ENCODE measurements at places on chromosomes 13 and 19.

DNA sequence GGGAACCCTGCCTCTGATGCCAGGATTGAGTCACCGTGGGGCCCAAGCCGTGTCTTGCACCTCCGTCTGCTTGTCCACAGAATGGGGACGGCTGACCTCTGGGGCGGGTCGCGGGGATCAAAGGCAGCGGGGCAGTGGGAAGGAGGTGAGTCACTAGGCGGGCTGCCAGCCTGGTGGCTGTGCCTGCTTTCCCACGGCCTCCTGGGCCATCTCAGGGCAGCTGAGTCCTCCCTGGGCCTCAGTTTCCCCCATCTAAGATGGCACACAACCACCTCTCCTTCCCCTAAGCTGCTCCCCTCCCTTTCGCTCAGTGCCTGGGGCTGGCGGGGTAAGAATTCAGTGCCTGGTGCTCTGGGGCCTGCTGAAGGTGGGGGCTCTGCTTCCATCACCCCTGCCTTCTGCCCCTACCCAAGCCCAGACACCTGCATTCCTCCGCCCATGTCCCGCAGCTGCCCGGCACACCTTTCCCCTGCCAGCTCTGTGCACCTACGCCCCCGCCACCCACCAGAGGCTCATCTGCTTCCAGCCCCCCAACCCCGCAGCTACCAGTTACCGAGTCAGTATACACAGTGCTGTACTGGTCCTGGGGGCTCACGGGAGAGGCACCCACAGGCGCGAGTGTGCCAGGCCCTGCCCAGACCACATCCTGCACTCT, 3.5 kb downstream of the MKNK2 start:
- no peak for DNase-seq

DNA sequence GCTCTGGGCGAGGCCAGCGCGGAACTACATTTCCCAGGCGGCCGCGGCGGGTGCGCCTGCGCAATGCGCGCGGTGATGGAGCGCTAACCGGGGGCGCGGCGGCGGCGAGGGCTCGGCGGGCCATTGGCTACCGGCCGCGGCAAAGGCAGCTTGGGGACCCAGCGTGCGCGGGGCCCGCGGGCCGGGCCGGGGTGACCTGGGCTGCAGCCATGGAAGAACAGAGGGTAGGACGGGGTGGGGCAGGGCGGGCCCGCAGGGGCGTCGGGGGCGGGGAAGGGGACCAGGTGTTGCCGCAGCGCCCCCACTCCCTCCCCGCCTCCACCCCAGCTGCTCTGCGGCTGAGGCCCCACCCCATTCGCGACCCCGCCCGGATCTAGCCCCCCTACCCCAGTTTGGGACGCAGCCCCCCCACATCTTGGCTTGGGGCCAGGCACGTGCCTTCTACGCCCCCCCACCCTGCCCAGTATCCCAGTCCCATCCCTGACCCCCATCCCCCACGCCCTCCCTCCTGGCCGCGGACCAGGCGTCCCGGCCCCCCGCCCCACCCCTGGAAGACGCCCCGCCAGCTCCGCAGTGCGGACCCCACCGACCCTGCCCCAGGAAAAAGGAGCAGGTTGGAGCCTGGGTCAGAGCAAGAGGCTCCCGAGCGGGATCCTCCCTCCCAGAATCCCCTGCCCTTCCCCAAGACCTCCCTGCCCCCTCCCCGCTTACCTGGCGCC, at the start of gene FSD1:
Gene FSD1, plus strand, starts transcription at position 61 of the 719 bp plus-strand sequence. Its CDS starts 149 bp downstream, at position 210.
- peak; percentile 89 for DNase-seq

DNA sequence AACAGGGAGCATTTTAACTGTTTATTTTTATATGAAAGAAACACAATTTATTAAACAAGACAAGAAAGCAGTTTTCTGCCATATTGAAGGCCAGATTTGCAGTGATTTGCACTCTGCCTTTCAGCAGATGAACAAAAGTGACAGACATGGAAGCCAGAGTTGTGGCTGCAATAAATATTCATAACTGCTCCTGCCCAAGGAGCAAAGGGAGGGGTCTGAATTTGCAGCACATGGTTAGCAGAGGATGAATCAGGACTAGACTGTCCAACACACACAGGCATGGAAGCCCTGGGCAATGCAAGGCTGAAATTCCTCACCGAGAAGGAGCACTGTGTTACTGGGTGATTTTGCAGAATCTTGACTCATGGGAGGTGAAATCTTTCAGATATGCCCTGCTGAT, 418.2 kb downstream of the DCT start:
- no peak for DNase-seq

GRCh38 chr13:110403315-110403714, 96.2 kb downstream of the COL4A2 start:
- no peak for DNase-seq

- DNase-seq: peak; percentile 88
Observed at GRCh38 chr19:18588611-18589379, at the start of gene REX1BD. Gene REX1BD (plus strand): TSS chr19:18588798. CDS start chr19:18588802, 4 bp downstream.

GRCh38 chr13:44756276-44756810, 180.2 kb upstream of the TSC22D1 start:
- no peak for DNase-seq

GRCh38 chr13:33194820-33195692, 90.5 kb downstream of the STARD13 start:
- DNase-seq: no peak

DNA sequence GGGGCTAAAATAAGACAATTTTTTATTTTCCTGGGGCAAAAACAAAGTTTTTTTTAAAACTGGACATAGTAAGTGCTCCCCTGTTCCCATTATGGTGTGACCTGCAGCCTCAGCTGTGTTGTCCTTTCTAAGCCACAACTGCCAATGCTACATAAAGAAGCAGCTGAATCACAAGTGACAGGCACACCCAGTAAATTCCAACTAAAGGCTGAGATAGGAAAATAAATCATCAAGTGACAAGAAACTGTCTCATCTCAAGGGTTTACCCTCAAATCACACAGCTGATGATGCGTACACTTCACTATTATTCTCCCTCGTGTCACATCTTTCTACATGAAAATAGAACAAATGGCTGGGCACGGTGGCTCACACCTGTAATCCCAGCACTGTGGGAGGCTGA, 28.7 kb downstream of the STK24 start:
- no peak for DNase-seq

DNA sequence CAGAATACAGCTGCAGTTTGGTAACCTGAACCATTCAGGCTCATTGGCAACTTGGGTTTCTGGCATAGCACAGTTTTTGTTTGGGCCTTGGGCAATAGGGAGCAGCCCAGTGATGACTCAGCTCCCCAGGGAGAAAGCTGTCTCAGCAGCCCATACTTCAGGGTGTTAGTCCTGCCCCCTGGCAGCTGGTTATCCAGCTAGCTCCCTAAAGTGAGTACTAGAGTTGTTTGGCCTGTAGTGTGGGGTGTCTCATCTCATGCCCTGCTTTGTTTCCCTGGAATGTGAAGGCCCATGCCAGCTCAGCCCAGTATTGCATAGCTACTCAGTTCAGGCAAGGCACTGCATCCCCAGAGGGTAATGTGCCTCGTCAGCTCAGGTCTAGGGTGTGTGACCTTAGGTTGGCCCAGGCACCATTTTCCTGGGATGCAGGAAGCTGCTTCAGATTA, 18.2 kb upstream of the ZNF543 start:
- DNase-seq: no peak

GRCh38 chr13:100859861-100860260, 185.3 kb upstream of the TMTC4 start:
- DNase-seq: no peak

GRCh38 chr13:50742968-50743367, 100.5 kb downstream of the DLEU7 start:
- DNase-seq: no peak

DNA sequence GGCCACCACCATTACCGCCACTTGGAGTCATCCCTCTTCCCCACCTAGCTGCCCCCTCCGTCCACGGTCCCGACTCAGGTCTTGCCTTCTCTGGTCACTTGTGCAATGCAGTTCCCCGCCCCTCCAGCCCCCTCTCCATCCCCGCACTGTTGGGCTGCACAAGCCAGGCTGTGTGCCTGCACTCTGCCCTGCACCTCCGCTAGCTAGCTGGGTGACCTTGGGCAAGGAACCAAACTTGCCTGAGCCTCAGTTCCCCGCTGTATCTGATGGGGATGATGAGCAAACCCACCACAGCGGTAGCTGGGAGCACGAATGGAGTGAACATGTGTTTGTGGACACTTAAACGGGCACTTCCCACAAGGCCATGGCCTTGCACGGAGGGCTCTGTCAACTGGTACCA, 5.6 kb upstream of the TMEM147 start:
- no peak for DNase-seq

GRCh38 chr19:51098365-51099046, 9.7 kb downstream of the CTU1 start:
- DNase-seq: peak; percentile 58

GRCh38 chr19:9406798-9407352, 28.5 kb downstream of the ZNF266 start:
- peak; percentile 57 for DNase-seq

GRCh38 chr19:51861870-51862622, 25.7 kb downstream of the ZNF577 start:
- DNase-seq: no peak

DNA sequence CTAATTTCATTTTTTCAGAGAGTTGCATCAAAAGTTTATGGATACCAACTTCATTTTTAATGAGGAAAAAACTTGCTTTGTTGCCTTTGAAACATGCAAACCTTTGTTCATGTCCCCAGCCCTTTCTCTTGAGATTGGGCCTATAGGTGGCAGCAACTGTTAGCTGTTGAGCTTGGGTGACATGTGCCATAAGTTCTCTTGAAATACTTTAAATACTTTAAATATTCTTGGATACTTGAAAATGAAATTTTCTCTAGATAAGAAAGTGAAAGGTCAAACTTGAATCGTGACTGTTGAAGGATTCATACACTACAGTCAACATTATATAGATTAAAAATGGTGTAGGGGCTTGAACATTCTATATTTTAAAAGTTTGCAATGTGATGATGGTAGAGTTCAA, 294.9 kb downstream of the NDFIP2 start:
- DNase-seq: no peak

DNA sequence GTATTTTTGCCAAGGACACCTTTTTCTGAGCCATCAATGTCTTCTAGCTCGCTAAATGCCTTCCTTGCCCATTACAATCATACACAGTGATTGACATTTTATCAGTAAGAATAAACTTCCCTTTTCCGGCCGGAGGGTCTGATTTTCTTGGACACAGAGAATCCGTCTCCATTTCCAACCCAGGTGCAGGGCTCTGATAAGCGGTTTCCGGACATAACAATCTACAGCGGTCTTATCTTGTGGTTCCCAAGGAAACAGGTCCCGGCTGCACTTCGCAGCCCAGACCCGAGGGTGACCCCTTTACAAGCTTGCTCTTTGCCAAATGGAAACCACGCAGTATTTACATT, 5.1 kb upstream of the ZNF77 start:
- DNase-seq: no peak

DNA sequence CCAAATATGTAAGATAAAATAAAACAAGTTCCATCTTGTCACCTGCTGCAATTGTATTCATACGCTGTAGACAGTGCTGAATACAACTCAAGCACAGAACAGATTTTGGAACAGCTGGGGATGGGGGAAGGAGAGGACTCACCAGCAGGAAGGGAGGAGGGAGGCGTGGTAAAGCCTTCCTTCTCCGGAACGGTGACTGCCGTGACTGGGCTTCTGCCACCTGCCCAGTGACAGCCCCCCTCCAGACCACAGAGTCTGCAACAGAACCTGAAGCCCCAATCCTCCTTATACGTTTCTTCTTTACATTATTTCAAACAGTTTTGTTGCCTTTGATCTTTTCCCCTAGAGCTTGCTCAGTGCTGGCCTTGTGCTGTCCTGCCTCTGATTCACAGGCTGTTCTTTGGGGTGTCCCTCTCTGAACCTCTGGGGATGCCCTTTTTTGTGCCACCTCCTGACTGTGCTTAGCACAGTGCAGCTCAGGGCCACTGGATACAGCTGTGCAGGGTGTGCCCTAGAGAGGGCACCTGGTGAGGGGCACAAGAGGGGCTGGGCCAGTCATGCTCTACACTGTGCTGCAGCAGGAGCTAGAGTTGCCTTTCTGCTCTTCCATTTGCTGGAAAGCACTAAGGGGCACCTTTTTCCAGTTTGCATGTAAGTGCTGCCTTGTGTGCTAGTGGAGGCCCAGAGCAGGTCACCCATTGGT, 213.0 kb downstream of the ZIC5 start:
- no peak for DNase-seq

DNA sequence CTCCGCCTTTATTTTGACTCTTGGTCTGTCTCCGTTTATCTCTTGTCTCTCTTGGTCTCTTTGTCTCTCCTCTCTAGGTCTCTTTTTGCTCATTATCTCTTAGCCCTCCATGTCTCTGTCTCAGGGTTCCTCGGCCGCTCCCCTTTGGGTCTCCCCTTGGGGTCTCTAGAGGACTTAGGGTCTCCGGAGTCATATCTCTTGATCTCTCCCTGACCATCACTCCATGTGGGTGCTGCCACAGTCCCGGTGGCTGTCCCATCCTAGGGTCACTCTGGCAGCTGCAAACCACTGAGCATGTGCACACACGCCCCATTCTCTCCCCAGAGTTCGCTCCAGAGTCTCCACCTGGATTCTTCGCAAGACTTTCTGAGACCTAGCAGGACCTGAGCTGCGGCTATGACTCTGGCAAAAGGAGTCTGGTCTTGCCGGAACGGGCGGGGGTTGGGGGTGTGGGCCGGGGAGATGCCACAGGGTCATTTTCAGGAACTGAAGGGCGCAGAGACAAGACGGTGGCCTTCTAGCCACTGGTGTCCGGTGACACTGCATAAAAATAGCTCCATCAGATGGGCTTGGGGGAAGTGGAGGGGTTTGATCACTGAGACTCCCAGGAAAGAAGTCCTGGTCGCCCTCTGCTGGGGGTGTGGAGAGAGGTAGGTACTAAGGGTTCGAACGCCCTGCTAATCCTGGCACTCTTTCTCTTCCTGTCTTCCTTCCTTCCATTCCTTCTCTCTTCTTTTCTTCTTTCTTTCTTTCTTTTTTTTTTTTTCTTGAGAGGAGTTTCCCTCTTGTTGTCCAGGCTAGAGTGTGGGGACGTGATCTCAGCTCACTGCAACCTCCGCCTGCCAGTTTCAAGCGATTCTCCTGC, 1.2 kb upstream of the KCNA7 start:
- DNase-seq: no peak

DNA sequence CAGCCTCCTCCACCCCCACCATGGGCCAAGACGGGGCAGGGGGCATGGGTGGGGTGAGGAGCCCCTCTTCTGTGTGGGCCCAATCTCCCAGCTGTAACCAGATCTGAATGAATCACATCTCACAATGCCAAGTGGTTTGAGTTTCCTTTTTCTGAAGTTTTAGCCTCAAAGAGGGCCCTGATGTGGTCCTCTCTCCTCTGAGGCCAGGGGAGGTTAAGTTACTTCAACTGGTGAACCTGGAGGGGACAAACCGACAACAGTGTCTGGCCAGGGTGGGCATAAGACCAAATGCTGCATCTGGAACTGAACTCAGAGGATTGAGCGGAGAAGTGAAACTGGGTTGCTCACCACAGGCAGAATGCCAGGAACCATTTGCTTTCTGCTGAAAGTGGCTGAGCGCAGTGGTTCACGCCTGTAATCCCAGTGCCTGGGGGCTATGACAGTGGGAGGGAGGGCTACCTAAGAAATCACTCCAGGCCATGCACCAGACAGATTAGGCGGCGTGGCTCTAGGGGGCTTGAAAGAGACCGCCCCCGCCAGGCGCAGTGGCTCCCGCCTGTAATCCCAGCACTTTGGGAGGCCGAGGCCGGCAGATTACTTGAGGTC, 15.4 kb upstream of the IRGC start:
- DNase-seq: peak; percentile 38

Data from activated T-cell treated with anti-CD3 and anti-CD28 coated beads, Interleukin-2, amount 50 U/mL, for 48 hours (primary cell).